T-helper 2 cell treated with Interferon-gamma antibody and Interleukin-4, amounts not matched to agents 5 μg/mL and 100 μg/mL, for 36 hours (primary cell): ENCODE measurements at places on chromosomes 3 and 15.
A peak's percentile ranks its signal among the peaks of the same experiment; 100 is the strongest.

DNA sequence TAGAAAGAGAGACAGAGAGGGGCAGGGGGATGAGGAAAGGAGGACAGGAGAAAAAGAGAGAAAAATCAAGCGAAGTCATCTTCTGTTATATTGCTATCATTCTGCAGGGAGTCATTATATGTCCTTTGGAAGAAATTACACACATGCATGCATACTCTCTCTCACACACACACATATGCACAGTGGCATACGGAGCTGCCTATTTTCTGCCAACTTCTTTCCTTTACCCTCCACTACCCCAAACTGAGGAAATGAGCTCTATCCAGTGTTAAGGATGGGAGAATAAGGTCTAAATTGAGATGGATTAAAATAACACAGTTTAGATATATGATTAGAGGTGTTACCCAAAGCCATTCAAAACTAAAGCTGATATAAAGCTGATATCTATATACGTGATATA is 48.8 kb downstream of the PDZRN3 start:
- H3K27me3 ChIP-seq = peaks cover 11% of the 10 kb centered on the region
- no peak overlapping the region for H3K4me3 ChIP-seq
- H3K4me1 ChIP-seq = no peaks in the 10 kb centered on the region
- no peak overlapping the region for H3K27ac ChIP-seq

DNA sequence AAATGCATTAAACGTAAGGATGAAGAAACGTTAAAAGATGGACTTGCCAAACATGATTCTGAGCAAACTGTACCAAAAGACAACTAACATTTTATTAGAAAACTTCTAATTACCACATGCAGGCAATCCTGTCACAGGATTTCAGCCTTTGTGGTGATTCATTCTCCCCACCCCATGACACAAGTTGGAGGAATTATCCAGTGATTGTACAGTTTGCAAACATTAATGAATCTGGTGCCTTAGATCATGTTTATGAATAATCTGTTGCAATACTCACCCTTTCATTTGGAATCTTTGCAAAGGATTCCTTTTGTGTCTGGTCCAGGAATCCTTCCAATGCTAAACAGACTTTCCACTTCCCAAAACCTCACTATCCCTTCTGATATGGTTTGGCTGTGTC is 23.3 kb upstream of the ERC2 start:
- no peak for DNase-seq
- H3K4me1 ChIP-seq = no peaks in the 10 kb centered on the region
- no peaks in the 10 kb centered on the region for H3K27me3 ChIP-seq
- H3K36me3 ChIP-seq = no peaks in the 10 kb centered on the region
- no peak overlapping the region for H3K4me3 ChIP-seq

DNA sequence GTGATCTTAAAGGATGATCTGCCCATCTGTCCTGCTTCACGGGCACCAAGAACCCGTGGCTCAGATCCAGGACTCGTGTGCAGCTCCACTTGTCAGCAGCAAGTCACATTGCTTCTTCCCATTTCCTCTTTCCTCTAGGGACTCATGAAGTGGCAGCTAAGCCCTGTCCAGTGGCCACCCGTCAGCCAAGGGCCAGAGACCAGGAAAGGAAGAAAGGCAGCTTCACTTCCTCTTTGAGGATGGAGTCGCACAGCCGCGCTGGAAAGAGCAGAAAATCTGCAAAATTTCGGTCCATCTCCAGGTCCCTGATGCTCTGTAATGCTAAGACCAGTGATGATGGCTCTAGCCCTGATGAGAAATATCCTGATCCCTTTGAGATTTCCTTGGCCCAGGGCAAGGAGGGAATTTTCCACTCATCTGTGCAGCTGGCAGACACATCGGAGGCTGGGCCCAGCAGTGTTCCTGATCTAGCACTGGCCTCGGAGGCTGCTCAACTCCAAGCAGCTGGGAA is 28.5 kb downstream of the IL16 start:
- no peak overlapping the region for H3K4me3 ChIP-seq
- peaks cover 7% of the 10 kb centered on the region for H3K4me1 ChIP-seq
- no peak overlapping the region for H3K27ac ChIP-seq
- no peaks in the 10 kb centered on the region for H3K27me3 ChIP-seq

- DNase-seq = no peak
- no peaks in the 10 kb centered on the region for H3K36me3 ChIP-seq
- no peaks in the 10 kb centered on the region for H3K4me1 ChIP-seq
Measured at GRCh38 chr3:16113704-16114103, 60.8 kb upstream of the GALNT15 start.

DNA sequence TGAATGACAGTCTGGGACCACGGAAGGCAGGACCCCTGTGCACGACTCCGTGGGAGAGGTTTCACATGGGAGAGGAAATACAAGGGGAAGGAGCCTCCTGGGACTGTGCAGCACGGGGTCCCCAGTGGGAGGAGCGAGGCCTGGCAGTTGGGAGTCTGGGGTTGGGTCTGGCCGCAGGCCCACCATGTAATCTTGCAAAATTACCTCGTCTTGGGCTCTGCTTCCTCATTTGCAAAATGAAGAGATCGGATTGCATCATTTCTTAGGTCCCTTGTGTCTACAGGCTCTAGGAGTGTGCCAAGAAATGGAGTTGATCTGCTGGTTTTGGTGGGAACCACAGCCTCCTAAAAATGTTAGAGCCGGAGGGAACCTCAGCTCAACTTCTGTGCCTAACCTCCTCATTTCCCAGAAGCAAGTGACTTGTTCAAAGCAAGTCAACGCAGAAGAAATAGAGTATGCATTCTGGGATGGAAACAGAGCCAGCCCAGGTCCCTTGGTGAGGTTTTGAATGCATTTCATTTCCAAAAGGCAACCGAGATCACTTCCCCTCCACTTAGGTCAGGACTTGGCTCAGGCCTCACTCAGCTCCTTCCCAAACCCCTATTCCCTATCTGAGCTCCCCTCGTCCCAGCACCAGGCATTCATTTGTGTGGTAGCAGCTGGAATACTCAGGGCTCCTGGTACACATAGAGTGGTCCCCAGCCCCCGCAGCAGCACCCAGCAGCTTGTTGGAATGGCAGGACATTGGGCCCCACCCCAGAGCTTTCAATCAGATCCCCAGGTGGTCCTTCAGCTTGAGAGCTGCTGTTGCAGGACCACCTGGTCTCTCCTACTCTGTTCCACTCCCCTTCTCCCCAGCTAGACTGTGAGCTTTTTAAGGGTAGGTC is 267.7 kb downstream of the XXYLT1 start:
- no peaks in the 10 kb centered on the region for H3K36me3 ChIP-seq
- H3K27ac ChIP-seq = no peak overlapping the region
- H3K4me1 ChIP-seq = peaks cover 2% of the 10 kb centered on the region
- H3K27me3 ChIP-seq = peaks cover 6% of the 10 kb centered on the region
- H3K4me3 ChIP-seq = no peak overlapping the region
- no peak for DNase-seq

- no peak for DNase-seq
- no peaks in the 10 kb centered on the region for H3K27me3 ChIP-seq
- H3K27ac ChIP-seq = no peak overlapping the region
- H3K36me3 ChIP-seq = no peaks in the 10 kb centered on the region
- H3K4me3 ChIP-seq = no peak overlapping the region
- H3K4me1 ChIP-seq = no peaks in the 10 kb centered on the region
Measured at GRCh38 chr3:164230385-164231094, 847.8 kb downstream of the SI start.

GRCh38 chr3:49121132-49121736 is 611 bp upstream of the USP19 start:
- peaks cover 20% of the 10 kb centered on the region for H3K36me3 ChIP-seq
- peaks cover 15% of the 10 kb centered on the region for H3K4me1 ChIP-seq
- peak overlapping the region; percentile 78 for H3K27ac ChIP-seq
- H3K4me3 ChIP-seq = peak overlapping the region; percentile 95

- no peaks in the 10 kb centered on the region for H3K36me3 ChIP-seq
- DNase-seq = no peak
- no peak overlapping the region for H3K27ac ChIP-seq
- H3K4me1 ChIP-seq = peaks cover 2% of the 10 kb centered on the region
Measured at GRCh38 chr3:123431658-123432324, 17.1 kb downstream of the ADCY5 start.

DNA sequence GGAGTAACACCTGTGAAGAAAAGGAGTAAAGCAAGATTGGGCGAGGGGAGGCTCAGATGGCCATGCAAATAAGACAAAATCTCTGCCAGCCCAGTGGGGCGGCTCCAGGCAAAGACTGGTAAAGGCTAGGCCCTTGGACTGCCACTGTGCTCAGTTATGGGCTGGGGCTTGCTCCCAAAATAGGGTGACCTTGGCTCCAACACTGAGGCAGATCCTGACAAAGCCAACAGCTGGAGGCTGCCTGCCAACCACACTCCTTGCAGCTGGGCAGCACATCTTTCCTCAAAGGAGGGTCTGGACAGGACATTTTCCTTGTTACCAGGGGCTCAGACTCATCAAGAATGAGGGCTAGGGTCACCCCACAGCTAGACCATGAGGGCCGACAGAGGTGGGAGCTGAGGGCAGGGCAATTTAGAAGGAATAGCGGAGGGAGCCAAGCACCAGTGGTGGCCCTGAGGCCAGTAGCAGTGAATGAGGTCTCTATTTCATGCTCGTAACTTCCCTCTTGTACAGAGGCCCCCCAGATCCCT is 86.1 kb downstream of the CHRD start:
- no peak overlapping the region for H3K4me3 ChIP-seq
- peaks cover 4% of the 10 kb centered on the region for H3K4me1 ChIP-seq
- no peak overlapping the region for H3K27ac ChIP-seq
- DNase-seq = no peak
- H3K27me3 ChIP-seq = peaks cover 16% of the 10 kb centered on the region
- H3K36me3 ChIP-seq = no peaks in the 10 kb centered on the region

DNA sequence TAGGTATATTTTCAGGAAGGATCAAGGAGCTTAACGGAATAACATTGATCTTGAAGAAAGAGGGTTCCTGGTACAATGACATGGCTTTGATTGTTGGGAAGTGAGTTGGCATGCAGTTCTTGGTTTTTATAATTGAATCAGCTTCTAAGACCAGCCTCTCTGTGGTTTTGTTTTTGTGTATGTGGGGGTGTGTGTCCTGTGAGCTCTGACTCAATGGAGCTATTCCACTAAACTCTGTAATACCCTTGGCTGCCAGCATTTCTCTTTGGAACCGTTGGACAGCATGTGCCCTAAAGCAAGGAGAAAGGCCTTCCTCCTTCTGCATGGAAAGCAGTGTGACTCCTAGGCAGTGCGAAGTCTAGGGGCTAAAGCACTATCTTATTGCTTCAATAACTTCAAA is 124.8 kb downstream of the EDEM1 start:
- no peak overlapping the region for H3K4me3 ChIP-seq
- H3K4me1 ChIP-seq = no peaks in the 10 kb centered on the region
- no peak for DNase-seq
- H3K27ac ChIP-seq = no peak overlapping the region

DNA sequence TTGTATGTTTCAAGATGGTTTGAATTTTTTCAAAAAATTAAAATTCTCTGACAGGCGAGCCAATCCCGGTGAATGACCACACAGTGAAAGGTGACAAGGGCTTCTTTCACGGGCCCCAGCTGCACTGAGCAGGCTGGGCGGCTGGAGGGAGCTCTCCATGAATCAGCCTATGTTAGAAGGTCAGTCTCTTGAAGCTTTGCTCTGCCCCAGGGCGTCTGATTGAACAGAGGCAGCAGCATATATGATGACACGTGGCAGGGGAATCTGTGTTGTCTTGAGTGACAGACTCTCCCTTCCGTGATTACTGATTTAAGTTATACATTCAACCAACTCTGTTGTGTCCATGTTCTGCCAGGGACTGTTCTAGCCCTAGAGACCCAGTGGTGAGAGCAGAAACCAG is 51.5 kb downstream of the ISG20 start:
- H3K27me3 ChIP-seq = peaks cover 19% of the 10 kb centered on the region
- H3K27ac ChIP-seq = no peak overlapping the region
- H3K4me1 ChIP-seq = no peaks in the 10 kb centered on the region

- H3K27me3 ChIP-seq = no peaks in the 10 kb centered on the region
- peaks cover 40% of the 10 kb centered on the region for H3K4me1 ChIP-seq
- peak overlapping the region; percentile 4 for H3K27ac ChIP-seq
Measured at GRCh38 chr3:32245200-32245599, 6.7 kb downstream of the CMTM8 start.

DNA sequence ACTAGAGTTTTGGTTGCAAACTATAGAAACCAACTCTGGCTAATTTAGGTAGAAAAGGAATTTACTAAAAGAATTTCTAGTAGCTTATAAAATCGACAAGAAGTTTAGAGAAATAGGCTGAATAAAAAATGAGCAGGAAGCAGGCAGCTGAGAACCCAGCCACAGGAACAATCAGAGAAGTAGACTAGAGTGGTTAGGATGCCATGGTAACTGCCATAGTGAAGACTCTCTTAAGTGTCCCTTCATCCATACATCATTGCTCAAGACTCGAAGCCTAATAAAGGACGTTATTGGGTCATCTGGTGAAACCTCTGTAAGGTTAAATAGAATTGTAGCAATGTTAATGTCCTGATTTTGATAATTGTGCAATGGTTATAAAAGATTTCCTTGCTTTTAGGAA is 13.8 kb downstream of the AVEN start:
- no peak overlapping the region for H3K27ac ChIP-seq
- peaks cover 13% of the 10 kb centered on the region for H3K36me3 ChIP-seq
- no peak for DNase-seq
- H3K27me3 ChIP-seq = no peaks in the 10 kb centered on the region

DNA sequence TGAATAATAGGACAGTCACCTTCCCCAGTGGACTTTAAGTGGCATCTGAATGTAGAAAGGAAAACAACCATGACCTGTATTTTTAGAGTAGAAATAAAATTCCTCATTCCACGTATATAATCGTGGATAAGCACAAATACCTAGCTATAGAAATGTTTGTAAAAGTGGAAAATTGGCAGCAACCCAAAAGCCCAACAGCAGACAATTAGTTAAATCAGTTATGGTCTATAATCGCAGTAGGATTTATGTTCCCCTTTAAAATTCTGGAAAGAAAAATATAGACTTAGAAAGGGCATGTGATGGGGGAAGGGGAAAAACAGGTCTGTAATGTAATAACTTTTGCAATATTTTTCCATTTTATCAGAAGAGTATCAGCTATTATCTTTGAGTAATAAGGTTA is 241.9 kb upstream of the ST8SIA2 start:
- DNase-seq = no peak
- no peaks in the 10 kb centered on the region for H3K27me3 ChIP-seq
- H3K4me1 ChIP-seq = no peaks in the 10 kb centered on the region
- peaks cover 20% of the 10 kb centered on the region for H3K36me3 ChIP-seq

DNA sequence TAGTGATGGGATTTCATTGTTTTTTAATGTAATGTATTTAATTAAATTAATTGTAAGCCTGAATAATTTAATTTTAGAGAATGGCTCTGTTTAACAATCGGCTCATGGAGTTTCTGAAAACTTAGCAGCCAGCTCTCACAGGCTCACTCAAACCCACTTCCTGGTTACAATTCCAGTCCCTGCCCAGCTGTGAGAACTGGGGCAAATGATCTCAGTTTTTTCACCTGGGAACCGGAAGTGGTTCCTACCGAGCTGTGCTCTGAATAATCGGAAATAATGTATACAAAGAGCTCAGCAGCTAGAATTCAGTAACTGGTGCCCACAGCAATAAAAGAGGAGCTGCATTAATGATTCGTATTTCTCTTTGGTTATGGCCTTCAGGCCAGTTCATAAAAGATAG is 244.3 kb upstream of the MCTP2 start:
- H3K36me3 ChIP-seq = no peaks in the 10 kb centered on the region
- DNase-seq = peak; percentile 34
- H3K27me3 ChIP-seq = peaks cover 3% of the 10 kb centered on the region
- peaks cover 6% of the 10 kb centered on the region for H3K4me1 ChIP-seq
- no peak overlapping the region for H3K27ac ChIP-seq
- no peak overlapping the region for H3K4me3 ChIP-seq

- H3K27ac ChIP-seq = no peak overlapping the region
- peaks cover 61% of the 10 kb centered on the region for H3K27me3 ChIP-seq
- H3K4me3 ChIP-seq = peak overlapping the region; percentile 89
- peak; percentile 78 for DNase-seq
- peaks cover 42% of the 10 kb centered on the region for H3K4me1 ChIP-seq
Measured at GRCh38 chr3:194687638-194688199, 2.0 kb downstream of the FAM43A start.

GRCh38 chr3:152271501-152272236 is 2.9 kb downstream of the MBNL1 start:
- H3K36me3 ChIP-seq = peaks cover 46% of the 10 kb centered on the region
- H3K27me3 ChIP-seq = no peaks in the 10 kb centered on the region
- H3K27ac ChIP-seq = peak overlapping the region; percentile 71
